ENCODE measurements at places on chromosomes 2 and 18. TPM values are rescaled to one million over a fixed set of nuclear protein-coding genes. Genes with fewer than 3 reads are reported as not detected.

PKDCC gene
- 128 TPM for total RNA-seq

- DNase-seq = no peak
Observed at GRCh38 chr2:191907091-191907490, 60.2 kb upstream of the CAVIN2 start.

- DNase-seq = no peak
Observed at GRCh38 chr18:8688216-8688800, 17.0 kb upstream of the MTCL1 start.

LDLRAD4 gene
- 41.2 TPM for total RNA-seq

C1GALT1C1L gene
- 2.1 TPM for total RNA-seq

All from right atrium auricular region (tissue), 2 donors.